ENCODE measurements at places on chromosomes 5 and 9.
A peak's percentile ranks its signal among the peaks of the same experiment; 100 is the strongest.

GRCh38 chr5:116771466-116772151, 197.0 kb upstream of the SEMA6A start:
- DNase-seq, result no peak

GRCh38 chr9:126806336-126806735, 1.5 kb downstream of the ZBTB43 start:
- no peak for DNase-seq

GRCh38 chr5:134115806-134116175, 1.3 kb downstream of the TCF7 start:
- peak; percentile 10 for DNase-seq

DNA sequence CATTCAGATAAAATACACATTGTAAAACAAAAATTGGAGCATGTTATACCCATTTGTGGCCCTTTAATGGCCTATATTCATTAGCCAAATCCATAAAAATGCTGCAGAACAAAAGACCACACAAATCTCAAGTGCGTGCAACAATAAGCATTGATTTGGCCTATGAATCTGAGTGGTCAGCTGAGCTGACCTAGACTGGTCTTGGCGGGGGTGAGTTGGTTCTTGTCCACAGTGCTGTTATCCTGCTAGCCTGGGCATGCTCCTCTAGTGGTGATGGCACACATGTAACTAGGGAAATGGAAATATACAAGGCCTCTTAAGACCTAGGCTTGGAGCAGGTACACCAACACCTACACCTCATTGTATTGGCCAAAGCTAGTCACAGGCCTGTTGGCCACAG, 122.2 kb upstream of the TBCA start:
- DNase-seq, result no peak

GRCh38 chr9:69532396-69532795, 139.8 kb downstream of the APBA1 start:
- no peak for DNase-seq

DNA sequence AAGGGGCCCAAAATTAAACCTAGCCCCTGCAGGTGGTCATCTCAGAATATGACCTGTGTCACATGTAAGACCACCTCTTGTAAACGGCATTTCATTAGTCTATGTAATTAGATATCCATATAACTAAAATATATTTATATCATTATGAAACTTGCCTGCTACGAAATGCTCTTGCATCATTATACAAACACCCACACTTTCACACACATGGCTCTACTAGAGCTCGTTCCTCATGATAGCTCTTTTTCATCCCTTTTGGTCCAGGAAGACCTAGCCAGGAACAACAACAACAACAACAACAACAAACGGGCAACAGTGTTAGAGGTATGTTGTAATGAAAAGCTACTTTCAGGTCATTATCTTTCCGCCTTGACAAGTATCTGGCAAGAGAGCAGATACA, 58.6 kb downstream of the LHFPL2 start:
- DNase-seq, result no peak

GRCh38 chr9:83355024-83355444, 183.2 kb downstream of the FRMD3 start:
- DNase-seq, result no peak

DNA sequence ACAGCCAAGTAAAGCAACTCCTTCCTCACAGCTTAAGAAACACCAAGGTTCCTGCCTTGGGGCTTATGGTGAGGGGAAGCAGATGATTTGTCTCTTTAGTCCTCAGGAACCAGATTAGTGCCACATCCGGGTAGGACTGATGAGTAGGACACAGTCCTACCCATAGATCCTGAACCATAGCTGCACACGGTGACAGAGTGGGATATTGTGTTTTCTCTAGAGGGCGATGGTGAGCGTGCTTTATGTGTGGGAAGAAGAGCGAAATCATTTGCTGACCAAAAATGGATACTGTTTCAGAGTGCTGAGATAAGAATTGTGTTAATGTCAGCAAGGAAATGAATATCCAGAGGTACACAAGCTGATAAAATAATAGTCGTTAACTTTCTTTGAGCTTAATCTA, 209.0 kb upstream of the FBXL7 start:
- no peak for DNase-seq

- no peak for DNase-seq
Measured at GRCh38 chr9:133844398-133844784, 106.2 kb upstream of the SARDH start.

GRCh38 chr9:133144142-133144903, 19.4 kb downstream of the GBGT1 start:
- peak; percentile 89 for DNase-seq

DNA sequence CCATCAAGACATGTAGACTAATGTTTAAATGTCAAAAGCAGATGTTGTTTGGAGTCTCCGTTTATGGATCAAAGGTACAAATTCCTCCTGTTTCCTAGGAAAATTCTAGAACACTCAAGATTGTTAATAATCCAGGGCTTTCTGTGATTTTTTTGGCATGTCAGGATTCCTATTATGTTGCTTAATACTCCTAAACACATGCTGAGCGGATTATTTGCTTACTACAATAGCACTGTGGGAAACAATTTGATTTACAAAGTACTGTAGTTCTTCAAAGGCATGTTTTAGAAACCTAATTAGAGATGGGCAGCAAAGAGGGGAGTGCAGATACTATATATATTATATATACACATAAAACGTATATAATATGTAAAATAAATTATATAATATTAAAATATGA, 19.0 kb upstream of the SCAMP1 start:
- no peak for DNase-seq

- DNase-seq, result peak; percentile 39
Measured at GRCh38 chr9:99822806-99823591, 1.3 kb downstream of the NR4A3 start.

- DNase-seq, result no peak
Measured at GRCh38 chr5:78887384-78888118, 97.6 kb downstream of the ARSB start.

GRCh38 chr9:76912636-76913275, 6.8 kb upstream of the PRUNE2 start:
- DNase-seq, result no peak

- no peak for DNase-seq
Measured at GRCh38 chr5:125451622-125452021, 705.2 kb upstream of the ZNF608 start.

- no peak for DNase-seq
Measured at GRCh38 chr5:126975796-126976195, 54.6 kb downstream of the MARCHF3 start.

DNA sequence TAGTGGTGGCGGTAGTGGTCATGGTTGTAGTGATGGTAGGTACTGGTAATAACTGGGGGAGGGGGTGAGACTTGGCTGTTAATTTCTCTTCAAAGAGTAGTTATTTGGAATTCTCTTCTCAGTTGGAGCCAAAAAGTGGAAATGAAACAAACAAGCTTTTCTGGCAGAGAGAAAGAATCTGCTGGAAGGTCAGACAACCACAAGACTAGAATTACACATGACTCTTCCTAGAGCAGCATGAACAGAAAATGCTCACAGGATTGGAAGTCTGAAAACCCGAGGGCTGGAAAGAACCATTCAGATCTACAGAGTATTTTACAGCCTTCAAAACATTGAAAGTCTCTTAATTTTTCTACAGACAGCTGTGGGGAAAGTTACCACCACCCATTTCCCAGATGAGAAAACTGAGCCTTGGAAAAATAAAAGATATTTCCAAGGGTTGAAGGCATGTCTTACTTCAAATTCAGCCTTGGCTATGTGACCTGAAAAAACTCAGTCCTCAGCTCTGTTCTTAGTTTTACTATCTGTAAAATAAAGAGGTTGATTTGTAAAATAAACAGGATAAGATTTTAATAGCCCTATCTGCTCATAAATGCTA, 42.9 kb upstream of the TRIM32 start:
- no peak for DNase-seq

DNA sequence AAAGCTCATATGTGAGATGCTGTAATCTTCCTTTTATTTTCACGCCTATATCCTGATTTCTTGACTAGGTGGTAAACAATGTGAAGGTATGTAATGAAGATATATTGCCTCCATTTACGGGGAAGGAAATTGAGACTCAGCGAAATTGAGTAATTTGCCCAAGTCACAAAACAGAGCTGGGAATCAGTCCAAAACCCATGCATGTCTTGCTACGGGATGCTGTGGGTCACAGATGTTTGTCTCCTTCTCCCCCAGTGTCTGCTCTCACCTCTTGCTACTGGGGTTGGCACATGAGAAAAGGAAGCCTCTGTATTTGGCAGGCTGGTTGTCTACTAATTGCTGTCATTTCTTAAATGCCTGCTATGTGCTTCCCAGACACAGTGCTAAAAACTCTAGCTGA, 53.7 kb upstream of the TEX48 start:
- DNase-seq, result no peak

- DNase-seq, result no peak
Measured at GRCh38 chr5:82673057-82673809, 395.1 kb upstream of the RPS23 start.

DNA sequence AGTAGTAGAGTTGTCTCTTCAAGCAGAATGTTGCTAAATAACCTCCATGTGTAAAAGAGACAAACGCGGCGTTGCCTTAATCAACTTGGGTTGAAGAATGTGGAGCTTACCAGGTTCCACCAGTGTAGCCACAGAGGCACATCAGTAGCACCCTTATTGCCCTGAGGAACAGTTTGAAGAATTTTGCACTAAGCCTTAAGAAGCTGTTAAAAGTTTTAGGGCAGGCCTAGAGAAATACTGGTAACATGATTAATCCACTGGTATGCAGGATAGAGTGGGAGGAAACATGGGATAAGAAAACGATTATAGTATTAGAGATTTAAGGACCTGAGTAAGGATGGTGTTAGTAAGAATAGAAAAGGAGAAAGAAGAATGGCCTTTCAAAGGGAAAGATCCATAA, 100.6 kb downstream of the ZCCHC7 start:
- no peak for DNase-seq

DNA sequence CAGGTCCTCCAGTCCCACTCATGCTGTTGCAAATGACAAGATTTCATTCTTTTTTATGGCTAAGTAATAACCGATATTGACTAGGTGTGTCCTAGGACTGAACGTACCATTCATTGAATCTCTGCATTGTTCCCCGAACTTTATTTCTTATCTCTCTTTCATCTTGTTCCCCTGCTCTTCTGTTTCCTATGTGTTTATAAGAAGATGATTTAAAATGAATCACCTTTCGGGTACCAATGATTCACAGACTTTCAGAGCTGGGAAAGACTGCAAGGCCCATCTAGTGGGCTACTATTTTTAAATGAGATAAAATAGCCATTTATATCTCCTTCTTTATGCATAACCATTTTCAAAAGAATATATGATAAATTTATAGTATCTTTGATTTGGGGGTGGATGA, 133.0 kb downstream of the CDH18 start:
- DNase-seq, result no peak

DNA sequence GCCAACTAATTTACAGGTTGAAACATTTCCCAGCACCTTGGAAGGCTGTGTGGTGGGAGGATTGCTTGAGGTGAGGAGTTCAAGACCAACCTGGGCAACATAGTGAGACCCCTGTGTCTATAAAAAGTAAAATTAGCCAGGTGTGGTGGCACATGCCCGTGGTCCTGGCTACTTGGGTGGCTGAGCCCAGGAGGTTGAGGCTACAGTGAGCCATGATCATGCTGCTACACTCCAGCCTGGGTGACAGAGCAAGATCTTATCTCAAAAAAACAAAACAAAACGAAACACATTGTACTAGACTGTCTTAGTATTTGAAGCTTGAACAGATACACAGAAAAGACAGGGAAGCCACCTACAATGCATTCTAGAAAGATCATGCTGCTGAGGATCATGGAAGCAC, 2.8 kb upstream of the HSDL2 start:
- DNase-seq, result no peak

- DNase-seq, result no peak
Measured at GRCh38 chr5:101785090-101785489, 511.0 kb downstream of the SLCO4C1 start.

DNA sequence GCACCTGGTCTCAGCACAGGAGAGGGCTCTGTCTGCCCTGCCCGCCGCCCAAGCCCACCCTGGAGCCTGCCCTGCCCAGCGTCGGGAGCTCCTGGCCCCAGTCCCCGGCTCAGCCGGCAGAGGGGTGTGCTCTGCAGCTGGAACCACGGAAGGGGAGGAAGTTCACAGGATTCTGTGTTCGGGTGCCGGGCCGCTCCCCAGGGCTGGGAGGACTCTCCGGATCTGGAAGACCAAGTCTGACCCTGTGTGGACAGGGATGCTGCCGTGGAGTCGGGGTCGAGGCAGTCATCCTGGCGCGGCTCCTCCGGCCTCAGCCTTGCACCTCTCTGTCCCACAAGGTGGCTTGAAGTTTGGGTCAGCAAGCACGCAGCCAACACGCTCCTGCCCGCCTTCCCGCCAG, 78.6 kb downstream of the KCNT1 start:
- no peak for DNase-seq

- no peak for DNase-seq
Measured at GRCh38 chr5:110630350-110630749, 96.1 kb downstream of the TMEM232 start.

- DNase-seq, result peak; percentile 14
Measured at GRCh38 chr9:134642385-134643181, 980 bp downstream of the COL5A1 start.

- no peak for DNase-seq
Measured at GRCh38 chr5:133384120-133384855, 228.1 kb downstream of the FSTL4 start.

- no peak for DNase-seq
Measured at GRCh38 chr9:127985011-127985410, 4.2 kb upstream of the EEIG1 start.

- DNase-seq, result peak; percentile 10
Measured at GRCh38 chr9:2158111-2158610, 143.0 kb downstream of the SMARCA2 start.

- DNase-seq, result no peak
Measured at GRCh38 chr5:137589185-137589584, 90.1 kb upstream of the SPOCK1 start.

- DNase-seq, result peak; percentile 21
Measured at GRCh38 chr9:17005056-17005823, 129.6 kb upstream of the CNTLN start.

- DNase-seq, result no peak
Measured at GRCh38 chr5:133113331-133114061, 61.7 kb downstream of the HSPA4 start.

GRCh38 chr5:53874409-53874808, 314.0 kb downstream of the NDUFS4 start:
- peak; percentile 27 for DNase-seq

GRCh38 chr5:174736331-174736721, 11.9 kb downstream of the MSX2 start:
- DNase-seq, result no peak

- DNase-seq, result no peak
Measured at GRCh38 chr5:10990634-10991033, 229.6 kb upstream of the DAP start.

GRCh38 chr9:16135968-16136367, 583.1 kb downstream of the CCDC171 start:
- DNase-seq, result no peak

Data from HEK293T (cell line).